ENCODE measurements at places on chromosomes 5 and 9.

GRCh38 chr5:355958-356357, 34.4 kb downstream of the AHRR start:
- DNase-seq, result no peak

GRCh38 chr9:12972608-12973589, 198.1 kb downstream of the LURAP1L start:
- DNase-seq, result no peak

DNA sequence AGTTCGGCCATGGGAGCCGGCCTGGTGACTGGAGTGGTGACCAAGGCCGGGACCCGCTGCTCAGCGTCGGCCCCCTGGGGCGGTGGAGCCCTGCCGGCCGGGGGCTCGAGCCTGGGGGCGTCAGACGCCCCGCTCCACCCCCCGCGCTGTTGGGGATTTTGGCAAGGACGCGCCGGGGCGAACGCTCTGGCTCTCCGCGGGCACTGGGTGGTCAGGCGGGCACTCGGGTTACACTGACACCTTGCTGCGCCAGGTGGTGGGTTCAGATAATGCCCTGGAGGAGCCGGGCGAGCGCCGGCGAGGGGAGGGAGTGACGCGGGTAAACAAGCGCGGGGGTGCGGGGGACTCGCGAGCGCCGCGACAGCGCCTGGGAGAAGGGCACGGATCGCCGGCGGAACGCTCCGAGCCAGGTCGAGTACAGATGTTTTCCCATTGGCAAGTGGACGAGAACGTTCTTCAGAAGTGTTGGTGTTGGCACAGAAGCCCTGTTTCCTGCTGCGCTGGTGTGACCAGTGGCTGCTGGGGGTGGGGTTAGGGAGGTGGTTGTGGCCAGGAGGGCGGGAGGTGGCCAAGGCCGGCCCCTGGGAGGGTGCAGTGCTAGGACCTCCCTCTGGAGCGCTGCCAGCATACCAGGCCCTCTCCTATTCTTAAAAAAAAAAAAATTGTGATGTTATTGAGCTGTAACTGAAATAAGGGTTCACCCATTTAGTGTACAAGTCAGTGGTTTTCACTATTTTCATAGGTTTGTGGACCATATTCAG, 773 bp downstream of the SQSTM1 start:
- peak; percentile 86 for DNase-seq

DNA sequence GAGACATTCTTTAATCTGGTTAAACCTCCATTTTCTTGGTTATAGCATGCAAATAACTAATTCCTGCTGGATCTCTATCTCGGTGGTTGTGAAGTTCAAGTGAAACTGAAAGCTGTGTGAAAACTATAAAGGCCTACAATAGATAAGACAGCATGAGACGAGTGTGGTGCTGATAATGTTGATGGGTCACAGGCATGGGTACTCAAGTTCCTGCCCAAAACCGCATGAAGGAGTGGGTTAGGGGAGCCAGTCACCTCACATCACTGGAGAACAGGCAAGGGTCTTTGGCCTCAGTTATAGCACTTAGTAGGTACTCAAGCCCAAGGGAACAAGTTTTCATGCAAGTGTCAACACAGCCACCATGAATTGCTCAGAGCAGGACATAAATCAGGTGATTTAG, 16.7 kb downstream of the HMHB1 start:
- no peak for DNase-seq

GRCh38 chr5:66354422-66354821, 210.3 kb downstream of the SREK1 start:
- no peak for DNase-seq

- no peak for DNase-seq
Observed at GRCh38 chr9:35689542-35690293, at the start of gene TPM2. TSS of gene TPM2 (minus strand) at chr9:35689925. CDS start at chr9:35689817, 108 bp downstream.

GRCh38 chr9:97507428-97507984, 6.0 kb downstream of the TMOD1 start:
- DNase-seq, result no peak

DNA sequence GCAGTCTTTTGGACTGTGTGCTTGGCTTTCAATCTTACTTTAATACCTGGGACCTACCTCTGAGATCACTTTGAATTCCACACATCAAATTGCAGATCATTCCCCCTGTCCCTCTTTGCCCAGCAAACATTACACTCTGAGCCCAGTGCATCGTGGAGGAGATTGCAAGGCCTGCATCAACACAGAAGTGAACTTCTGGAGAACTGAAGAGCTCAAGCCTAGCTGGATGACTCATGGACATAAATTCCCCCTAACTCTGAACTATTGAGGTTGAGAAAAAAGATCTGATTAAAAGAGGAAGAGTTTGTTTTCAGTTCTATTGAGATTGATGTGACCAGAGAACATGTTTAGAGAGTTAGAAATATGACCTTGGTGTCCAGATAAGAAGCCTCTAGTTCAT, 316.0 kb upstream of the DMAC1 start:
- no peak for DNase-seq

DNA sequence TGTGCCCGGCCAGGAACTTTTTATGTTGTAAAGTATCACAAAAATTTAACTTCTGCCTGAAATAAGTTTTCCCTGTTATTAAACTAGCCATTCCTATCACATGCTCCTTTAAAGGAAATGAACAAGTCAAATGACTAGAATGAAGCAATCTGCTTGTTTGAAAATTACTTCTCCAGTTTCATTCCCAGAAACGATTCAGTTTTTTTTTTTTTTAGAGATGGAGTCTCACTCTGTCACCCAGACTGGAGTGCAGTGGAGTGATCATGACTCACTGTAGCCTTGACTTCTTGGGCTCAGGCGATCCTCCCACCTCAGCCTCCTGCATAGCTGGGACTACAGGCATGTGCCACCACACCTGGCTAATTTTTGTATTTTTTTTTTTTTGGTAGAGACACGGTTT, 13.3 kb upstream of the GNG10 start:
- DNase-seq, result no peak

DNA sequence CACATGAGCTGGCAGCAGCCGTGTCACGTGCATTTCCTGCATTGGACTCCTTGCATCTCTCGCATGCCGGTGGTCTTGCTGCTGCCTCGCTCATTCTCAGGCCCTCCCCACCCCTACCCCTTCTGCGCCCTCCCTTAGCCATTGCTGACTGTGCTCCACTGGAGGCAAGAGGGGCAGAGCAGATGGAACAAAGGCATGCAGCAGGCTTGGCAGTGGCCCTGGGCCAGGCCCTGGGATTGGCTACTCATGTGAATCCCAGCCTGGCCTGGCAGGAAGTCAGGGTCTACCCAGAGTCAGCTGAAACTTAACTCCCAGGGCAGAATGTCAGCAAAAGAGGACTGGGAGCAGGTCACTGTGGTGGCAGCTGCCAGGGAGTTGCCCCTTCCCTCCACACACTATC, 62.3 kb downstream of the TSTD2 start:
- no peak for DNase-seq

GRCh38 chr9:129183495-129184218, 5.6 kb upstream of the IER5L start:
- no peak for DNase-seq

- DNase-seq, result no peak
Observed at GRCh38 chr9:110064803-110065202, 143.2 kb downstream of the C9orf152 start.

GRCh38 chr5:137035480-137035878, 463.6 kb downstream of the SPOCK1 start:
- no peak for DNase-seq

DNA sequence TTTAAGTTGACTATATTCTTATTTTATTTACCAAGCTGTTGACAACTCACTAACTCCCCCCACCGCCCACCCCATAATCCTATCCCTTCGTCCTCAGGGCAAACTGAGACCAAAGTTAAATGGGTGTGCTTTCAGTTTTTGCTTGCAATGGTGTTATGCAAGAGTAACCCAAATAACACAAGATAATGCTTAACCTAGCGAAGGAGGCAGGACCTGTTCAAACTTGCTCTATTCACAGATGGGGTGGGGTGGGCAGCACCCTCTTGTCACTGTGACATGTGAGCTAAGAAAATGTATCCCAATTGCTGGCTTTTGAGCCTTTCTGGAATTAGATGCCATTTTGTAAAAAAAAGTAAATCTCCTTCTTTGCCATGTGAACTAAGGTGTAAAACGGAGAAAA, 40.4 kb downstream of the GLIS3 start:
- DNase-seq, result no peak

DNA sequence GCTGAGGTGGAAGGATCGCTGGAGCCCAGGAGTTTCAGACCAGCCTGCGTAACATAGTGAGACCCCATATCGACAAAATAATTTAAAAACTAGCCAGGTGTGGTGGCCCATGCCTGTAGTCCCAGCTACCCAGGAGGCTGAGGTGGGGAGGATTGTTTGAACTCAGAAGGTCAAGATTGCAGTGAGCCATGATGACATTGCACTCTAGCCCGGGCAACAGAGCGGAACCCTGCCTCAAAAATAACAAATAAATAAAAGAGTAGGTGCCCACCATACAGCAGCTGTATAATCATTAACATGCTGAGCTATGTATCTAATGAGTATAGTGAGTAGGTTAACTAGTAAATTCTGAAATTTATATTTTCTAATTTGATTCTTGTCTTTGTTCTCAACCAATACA, 11.0 kb upstream of the ATP6V0E1 start:
- no peak for DNase-seq

DNA sequence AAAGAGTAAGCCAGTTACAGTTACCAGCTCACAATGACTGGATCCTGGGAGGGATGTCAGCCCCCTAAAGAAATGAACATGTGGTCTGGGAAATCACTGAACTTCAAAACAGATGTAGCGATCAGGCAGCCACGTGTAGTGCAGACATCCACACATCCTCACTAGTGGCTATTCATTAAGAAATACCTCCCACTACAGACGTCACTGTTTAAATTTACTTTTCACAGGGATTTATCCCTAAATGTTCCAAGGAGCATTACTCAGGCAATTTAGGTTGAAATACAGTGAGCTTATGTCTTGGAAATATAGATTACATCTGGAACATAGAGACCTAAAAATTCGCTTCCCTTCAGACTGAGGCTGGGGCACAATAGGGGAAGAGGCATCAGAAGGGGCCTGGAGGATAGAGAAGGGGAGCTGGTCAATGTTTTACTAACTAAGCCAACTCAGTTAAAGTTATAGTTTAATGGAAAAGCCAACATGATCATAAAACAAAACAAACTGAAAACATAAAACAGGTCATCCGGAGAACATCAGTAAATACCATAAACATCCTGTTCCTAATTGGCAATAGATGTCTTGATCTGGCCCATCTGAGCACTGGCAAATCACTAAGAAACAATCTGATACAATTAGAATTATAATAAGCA, 92.3 kb downstream of the FANCC start:
- no peak for DNase-seq

GRCh38 chr5:150515446-150515845, 7.5 kb downstream of the NDST1 start:
- DNase-seq, result no peak

DNA sequence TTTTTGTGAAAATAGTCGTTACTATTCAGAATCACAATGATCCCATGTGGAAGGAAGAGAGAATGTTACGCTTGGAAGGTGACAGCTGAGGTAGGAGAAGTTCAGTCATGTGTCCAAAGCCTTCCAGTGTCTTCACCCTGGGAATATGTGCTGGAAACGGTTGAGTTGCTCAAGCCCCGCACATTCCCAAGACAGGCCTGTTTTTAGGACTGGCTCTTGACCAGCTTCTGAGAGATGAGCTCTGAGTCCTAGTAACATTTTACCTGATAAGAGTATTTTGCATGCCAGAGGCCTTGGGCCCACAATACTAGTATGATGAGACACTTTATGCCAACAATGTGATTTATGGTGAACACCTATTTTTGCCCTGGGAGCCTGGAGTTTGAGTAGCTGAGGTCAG, 101.7 kb downstream of the LMNB1 start:
- DNase-seq, result no peak

- no peak for DNase-seq
Observed at GRCh38 chr9:129177443-129177790, 644 bp downstream of the IER5L start.

- DNase-seq, result no peak
Observed at GRCh38 chr9:4642351-4642750, 19.7 kb upstream of the PLPP6 start.

DNA sequence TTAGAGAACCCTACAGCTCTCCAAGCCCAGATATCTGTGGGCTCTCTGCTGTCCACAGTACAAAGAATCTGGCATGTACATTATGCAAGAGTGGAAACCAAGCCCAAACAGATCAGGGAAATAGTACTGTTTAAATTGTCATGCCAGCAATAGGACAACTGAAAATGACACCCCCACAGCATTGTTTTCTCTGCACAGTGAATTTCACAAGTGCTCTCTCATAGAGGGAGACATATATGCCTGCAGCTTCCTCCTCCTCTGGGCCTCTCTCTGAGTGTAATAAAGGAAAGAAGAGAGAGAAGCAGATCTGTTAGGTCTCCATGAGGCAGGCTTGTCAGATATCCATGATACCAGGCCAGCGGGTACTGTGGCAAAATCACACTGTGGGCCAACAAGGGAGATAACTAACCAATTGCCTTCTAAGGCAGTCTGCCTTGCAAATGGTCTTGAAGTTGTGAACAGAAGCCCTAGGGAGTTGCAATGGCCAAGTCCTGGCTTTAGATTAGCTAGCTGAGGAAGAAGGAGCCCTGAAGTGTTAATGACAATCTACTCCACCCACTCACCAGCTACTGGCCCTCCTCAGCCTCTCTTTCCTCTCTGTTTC, 54.4 kb upstream of the JMY start:
- no peak for DNase-seq

GRCh38 chr9:125202846-125203618, 2.7 kb downstream of the RABEPK start:
- DNase-seq, result no peak

DNA sequence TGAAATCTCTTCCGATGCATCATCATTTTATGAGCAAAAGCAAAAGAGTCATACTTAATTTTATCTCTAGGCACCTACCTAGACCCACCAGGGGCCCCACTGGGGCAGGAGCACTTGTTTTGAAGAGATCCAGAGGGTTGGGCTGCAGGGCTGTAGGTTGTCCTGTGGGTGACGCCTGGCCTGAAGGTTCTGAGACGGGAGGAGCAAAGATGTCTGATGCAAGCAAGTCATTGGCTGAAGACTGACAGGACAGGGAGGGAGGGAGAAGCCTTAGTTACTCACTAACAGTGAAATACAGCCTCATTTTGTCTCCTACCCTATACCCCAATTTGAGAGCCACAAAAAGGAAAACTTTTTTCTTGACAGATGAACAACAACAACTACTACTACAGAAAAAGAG, 17.1 kb upstream of the C9 start:
- no peak for DNase-seq

GRCh38 chr9:129254566-129255287, 76.7 kb upstream of the IER5L start:
- no peak for DNase-seq

DNA sequence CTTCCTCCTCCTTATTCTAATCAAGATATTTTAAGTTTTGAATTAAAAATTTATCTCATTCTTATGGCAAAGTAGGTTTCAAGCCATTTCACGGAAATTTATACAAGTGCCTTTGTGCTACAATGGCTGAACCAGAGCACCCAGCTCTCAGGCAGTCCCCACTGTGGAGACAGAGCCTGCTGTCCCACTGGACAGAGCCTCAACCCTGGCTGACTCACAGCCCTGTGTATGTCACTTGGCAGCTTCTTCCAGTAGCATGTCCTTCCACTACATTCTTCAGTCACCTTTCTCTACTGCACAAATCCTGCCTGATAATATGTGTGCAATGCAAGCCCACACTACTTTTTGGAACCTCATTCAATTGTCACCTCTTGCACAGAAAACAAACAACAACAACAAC, 253.1 kb downstream of the PDE4D start:
- no peak for DNase-seq
